Esophagus squamous epithelium (tissue), 5 donors: ENCODE measurements at places on chromosomes 2 and 18. TPM values are rescaled to one million over a fixed set of nuclear protein-coding genes. Genes with fewer than 3 reads are reported as not detected.
A peak's percentile ranks its signal among the peaks of the same experiment; 100 is the strongest.

TLX2 gene
- not detected for total RNA-seq

- H3K4me1 ChIP-seq: no peaks in the 10 kb centered on the region
- no peak overlapping the region for H3K4me3 ChIP-seq
- H3K27ac ChIP-seq: no peak overlapping the region
- no peaks in the 10 kb centered on the region for H3K36me3 ChIP-seq
- DNase-seq: no peak
Measured at GRCh38 chr2:158486150-158486969, 29.6 kb downstream of the PKP4 start.

GRCh38 chr2:65576861-65577601 lies 144.6 kb upstream of the SPRED2 start:
- no peak overlapping the region for H3K4me3 ChIP-seq
- no peaks in the 10 kb centered on the region for H3K36me3 ChIP-seq
- no peaks in the 10 kb centered on the region for H3K4me1 ChIP-seq
- no peak for DNase-seq
- H3K27ac ChIP-seq: peak overlapping the region; percentile 34

DNA sequence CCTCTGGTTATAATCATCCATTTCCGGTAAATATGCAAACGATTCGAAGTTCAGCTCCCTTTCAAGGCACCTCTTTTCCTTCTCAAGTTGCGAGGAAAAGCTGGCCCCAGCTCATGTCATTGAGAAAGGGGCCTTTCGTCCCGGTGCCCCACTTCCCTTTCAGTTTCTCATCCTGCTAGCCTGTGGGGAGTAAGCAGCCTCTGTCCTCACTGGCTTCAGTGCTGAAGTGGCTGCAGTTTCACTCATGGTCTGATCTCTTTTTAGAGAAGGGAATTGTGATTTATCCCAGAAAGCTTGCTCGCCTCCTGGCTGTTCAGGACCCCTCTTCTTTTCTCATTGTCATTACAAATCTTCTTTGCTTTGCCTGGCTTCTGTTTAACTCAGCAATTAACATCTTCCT lies 207.5 kb downstream of the NR4A2 start:
- H3K4me1 ChIP-seq: no peaks in the 10 kb centered on the region
- H3K27ac ChIP-seq: no peak overlapping the region
- H3K4me3 ChIP-seq: no peak overlapping the region

DNA sequence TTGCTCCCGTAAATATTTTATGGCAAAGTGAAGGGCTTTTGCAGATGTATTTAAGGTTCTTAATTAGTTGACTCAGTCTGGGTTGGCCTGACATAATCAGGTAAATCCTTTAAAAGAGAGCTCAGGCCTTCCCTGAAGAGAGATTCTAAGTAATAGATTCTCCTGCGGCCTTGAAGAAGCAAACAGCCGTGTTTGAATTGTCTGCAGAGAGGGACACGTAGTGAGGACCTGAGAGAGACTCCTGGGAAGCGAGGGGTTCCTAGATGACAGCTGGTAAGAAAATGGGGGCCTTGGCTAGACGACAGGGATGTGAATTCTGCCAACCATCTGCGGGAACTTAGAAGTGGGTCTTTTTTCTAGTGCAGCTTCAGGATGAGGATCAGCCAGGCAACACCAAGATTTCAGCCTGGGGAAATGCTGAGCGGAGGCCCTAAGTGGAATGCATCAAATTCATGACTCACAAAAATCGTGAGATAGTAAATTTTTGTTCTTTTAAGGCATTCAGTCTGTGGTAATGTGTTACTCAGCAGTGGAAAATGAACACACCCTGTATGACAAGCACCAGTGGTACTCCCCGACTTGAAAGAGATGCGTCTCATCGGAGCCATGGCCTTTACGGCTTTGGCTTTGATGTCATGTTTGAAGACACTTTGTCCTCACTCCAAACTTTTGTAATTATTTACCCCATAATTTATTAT lies 62.1 kb upstream of the SMIM21 start:
- no peaks in the 10 kb centered on the region for H3K27me3 ChIP-seq
- no peaks in the 10 kb centered on the region for H3K4me1 ChIP-seq
- DNase-seq: no peak
- H3K27ac ChIP-seq: no peak overlapping the region

- H3K4me3 ChIP-seq: no peak overlapping the region
- no peak for DNase-seq
- no peaks in the 10 kb centered on the region for H3K4me1 ChIP-seq
- H3K36me3 ChIP-seq: no peaks in the 10 kb centered on the region
Measured at GRCh38 chr18:60350941-60351340, 21.6 kb downstream of the MC4R start.

CDH19 gene
- total RNA-seq: 0.38 TPM

DNA sequence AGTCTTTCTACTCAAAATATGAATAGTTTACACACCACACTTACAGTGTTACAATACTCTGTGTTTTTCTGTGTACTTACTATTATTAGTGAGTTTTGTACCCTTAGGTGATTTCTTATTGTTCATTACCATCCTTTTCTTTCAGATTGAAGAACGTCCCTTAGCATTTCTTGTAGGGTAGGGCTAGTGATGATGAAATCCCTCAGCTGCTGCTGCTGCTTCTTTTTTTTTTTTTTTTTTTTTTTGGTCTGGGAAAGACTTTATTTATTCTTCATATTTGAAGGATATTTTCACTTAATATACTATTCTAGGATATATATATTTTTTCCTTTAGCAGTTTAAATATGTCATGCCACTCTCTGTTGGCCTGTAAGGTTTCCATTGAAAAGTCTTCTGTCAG lies 29.0 kb upstream of the SERPINB2 start:
- no peak overlapping the region for H3K27ac ChIP-seq
- H3K36me3 ChIP-seq: no peaks in the 10 kb centered on the region
- no peaks in the 10 kb centered on the region for H3K27me3 ChIP-seq
- H3K4me1 ChIP-seq: peaks cover 4% of the 10 kb centered on the region
- H3K4me3 ChIP-seq: no peak overlapping the region

- H3K36me3 ChIP-seq: no peaks in the 10 kb centered on the region
- no peak overlapping the region for H3K27ac ChIP-seq
- H3K4me3 ChIP-seq: no peak overlapping the region
- H3K27me3 ChIP-seq: peaks cover 54% of the 10 kb centered on the region
Measured at GRCh38 chr2:120432976-120433815, 87.3 kb downstream of the INHBB start.

SPC25 gene
- 5.9 TPM for total RNA-seq

DNA sequence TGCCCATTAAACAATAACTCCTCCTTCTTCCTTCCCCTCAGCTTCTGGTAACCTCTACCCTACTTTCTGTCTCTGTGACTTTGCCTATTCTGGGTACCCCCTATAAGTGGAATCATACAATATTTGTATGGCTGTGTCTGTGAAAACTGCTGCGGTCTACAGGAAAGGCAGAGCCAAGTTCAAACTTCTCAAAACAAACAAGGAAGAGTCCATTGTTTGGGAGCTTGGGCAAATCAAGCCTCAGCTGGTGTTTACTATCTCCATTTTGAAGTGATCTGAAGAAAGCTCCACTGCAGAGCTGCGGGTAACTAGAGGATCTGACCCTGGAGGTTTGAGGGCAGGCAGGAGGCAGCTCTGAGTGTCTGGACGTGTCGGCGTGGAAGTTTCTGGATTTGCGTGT lies 48.6 kb upstream of the DAPL1 start:
- H3K4me1 ChIP-seq: peaks cover 43% of the 10 kb centered on the region
- no peak for DNase-seq
- H3K27ac ChIP-seq: no peak overlapping the region
- H3K27me3 ChIP-seq: no peaks in the 10 kb centered on the region
- no peaks in the 10 kb centered on the region for H3K36me3 ChIP-seq

DNA sequence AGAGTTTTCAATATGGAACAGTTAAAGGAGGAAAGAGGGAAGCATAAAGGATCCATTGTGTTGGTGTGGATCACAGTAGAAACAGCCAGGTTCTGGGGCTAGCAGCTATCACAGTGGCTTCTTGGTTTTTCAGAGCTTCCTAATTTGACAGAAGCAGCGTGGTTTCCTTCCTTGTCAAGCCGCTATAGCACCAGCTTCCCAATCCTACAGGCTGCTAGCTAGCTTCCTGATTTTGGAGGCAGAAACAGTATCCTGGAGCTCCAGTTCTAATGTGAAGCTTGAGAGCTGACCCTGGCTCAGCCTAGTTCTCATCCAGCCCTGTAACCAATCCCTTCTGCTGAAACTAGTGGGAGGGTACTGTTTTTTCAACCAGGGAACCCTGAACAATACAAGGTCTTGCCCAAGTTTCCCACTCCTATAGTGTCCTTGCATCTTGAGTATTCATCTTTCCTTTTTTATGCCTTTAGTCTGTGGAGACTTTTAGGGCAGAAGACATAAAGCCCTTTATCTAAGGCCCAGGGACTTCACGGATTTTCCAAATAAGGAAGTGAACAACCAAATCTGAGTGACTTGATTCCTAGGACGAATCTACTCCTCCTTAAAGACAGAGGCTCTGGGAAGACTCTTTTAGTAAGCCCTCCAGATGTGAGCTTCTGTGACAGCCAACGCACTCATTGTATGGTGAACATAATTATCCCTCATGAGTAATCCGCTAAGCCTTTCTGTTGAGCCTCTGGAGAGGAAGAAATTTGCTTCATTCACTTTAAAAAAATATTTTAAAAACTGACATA lies 33.8 kb downstream of the CCDC93 start:
- no peaks in the 10 kb centered on the region for H3K36me3 ChIP-seq
- no peak for DNase-seq
- H3K27me3 ChIP-seq: no peaks in the 10 kb centered on the region
- no peak overlapping the region for H3K4me3 ChIP-seq
- H3K27ac ChIP-seq: peak overlapping the region; percentile 37
- H3K4me1 ChIP-seq: peaks cover 22% of the 10 kb centered on the region

CHST9 gene
- total RNA-seq: 0.68 TPM

VPS4B gene
- total RNA-seq: 92.1 TPM

FAM237A gene
- total RNA-seq: not detected

CELF4 gene
- not detected for total RNA-seq

GCG gene
- not detected for total RNA-seq

DNA sequence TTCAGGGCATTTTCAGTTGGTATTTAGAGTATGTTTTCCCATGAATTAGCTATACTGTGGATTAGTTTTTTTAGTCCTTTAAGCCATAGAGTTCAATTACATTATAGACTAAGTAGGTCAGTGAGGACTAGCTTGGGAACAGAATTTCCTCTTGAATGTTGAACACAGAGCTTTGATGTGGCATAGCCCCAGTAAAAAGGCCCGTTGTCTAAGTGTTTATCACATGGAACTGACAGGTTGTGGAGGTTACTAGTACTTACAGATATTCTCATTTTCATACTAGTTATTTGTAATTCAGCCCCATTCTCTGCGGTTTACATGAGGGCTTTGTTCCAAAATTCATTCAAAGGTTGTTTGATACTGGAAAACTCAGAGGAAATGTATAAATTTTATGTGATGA lies 6.2 kb downstream of the INSIG2 start:
- DNase-seq: no peak
- peaks cover 17% of the 10 kb centered on the region for H3K4me1 ChIP-seq
- H3K27ac ChIP-seq: no peak overlapping the region
- no peak overlapping the region for H3K4me3 ChIP-seq
- no peaks in the 10 kb centered on the region for H3K27me3 ChIP-seq

DNA sequence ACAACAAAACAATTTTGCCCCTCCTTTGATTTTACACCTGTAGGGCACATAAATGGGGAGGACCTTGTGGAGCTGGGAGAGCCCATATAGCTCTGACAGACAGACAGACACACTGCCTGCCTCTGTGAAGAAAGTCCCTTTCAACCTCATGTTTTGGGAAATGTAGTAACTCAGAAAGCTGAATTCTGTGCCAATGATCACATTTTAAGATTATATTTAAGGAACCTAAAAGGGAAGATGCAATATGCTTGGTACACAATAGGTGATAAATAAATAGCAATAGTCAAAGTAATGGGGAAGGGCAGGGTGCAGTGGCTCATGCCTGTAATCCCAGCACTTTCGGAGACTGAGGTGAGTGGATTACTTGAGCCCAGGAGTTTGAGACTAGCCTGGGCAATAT lies 446.4 kb upstream of the ID2 start:
- no peak for DNase-seq
- H3K27me3 ChIP-seq: no peaks in the 10 kb centered on the region
- no peaks in the 10 kb centered on the region for H3K36me3 ChIP-seq
- no peak overlapping the region for H3K4me3 ChIP-seq
- peaks cover 8% of the 10 kb centered on the region for H3K4me1 ChIP-seq

DNA sequence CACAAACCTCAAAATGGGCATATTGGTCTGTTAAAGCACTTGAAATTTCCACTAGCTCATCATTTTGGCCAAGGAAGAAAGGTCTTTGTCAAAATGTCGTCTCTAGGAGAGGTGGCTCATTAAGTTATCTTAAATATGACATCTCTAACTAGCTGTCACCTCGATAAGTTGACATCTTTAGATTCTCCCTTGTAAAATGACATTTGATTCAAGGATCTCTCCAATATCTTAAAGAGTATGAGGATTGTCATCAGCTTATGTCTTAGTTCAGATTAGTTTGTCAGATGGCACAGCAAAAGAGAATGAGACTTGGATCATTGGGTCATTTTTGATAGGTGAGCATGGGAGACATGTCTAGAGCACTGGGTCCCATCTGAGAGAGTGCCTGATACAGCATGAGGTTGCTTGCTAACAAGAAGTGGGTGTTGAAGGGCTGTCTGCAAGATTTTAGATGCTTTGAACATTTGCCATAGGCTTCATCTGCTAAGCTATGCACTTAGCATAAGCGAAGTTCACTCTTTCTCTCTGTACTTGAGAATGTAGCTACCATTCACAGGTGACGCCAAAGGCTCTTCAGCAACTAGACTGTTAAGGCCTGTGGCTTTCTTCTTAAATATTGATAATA lies 12.9 kb downstream of the PTPRM start:
- DNase-seq: no peak
- no peak overlapping the region for H3K27ac ChIP-seq
- H3K4me1 ChIP-seq: peaks cover 18% of the 10 kb centered on the region
- no peaks in the 10 kb centered on the region for H3K27me3 ChIP-seq
- no peak overlapping the region for H3K4me3 ChIP-seq
- H3K36me3 ChIP-seq: no peaks in the 10 kb centered on the region

ZSWIM2 gene
- total RNA-seq: not detected

NEUROD1 gene
- total RNA-seq: not detected

CAPN14 gene
- total RNA-seq: 266 TPM

DNA sequence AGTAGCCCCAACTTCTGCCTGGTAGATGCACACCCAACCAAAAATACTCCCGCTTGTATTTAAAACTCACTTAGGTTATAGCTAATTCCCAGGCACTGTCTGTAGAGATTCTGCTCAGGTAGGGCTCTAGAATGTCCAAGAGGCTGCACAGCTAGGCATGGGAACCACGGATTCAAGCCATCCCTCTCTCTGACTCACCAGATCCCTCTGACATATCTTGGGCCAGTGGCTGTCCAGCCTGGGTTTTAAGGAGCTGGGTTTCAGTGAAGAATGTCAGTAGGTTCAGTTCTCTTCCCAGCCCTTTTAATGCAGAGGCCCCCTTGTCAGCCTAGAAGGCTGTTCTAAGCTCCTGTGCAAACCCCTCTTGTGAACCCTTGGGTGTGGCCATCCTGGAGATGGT lies 15.9 kb upstream of the IL1R1 start:
- no peak overlapping the region for H3K27ac ChIP-seq
- H3K27me3 ChIP-seq: no peaks in the 10 kb centered on the region
- no peak overlapping the region for H3K4me3 ChIP-seq
- no peaks in the 10 kb centered on the region for H3K36me3 ChIP-seq
- DNase-seq: no peak

ACKR3 gene
- 25.8 TPM for total RNA-seq

- H3K4me1 ChIP-seq: peaks cover 38% of the 10 kb centered on the region
- peak overlapping the region; percentile 41 for H3K27ac ChIP-seq
Measured at GRCh38 chr2:10004836-10005235, 38.5 kb upstream of the KLF11 start.

UGT1A8 gene
- total RNA-seq: 1.3 TPM

GRCh38 chr2:109375131-109375561 lies 238.6 kb downstream of the SEPTIN10 start:
- no peak for DNase-seq
- no peaks in the 10 kb centered on the region for H3K27me3 ChIP-seq
- H3K4me1 ChIP-seq: no peaks in the 10 kb centered on the region
